Omental fat pad (tissue), 4 donors: ENCODE measurements at places on chromosomes 1 and 21.

GRCh38 chr1:243620096-243620495 is 229.9 kb downstream of the AKT3 start:
- no peak for DNase-seq

DNA sequence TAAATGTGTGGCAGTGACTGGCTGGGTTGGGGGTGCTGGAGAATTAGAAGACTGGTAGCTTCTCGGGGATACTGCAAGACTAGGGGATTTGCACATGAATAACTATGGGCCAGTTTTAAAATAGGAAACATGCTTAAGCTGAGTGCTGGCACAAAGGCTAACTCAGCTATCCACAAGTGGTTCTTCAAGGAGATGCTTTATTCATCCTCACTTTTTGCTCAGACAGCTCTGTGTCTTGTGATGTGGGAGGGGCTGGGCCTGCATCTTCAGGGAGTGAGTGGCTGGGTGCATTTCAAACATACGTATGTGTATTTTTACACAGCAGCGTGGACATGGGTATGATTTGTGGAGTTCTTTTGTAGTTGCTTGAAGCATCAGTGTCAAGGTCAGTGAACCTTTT is 2.3 kb downstream of the COQ8A start:
- no peak for DNase-seq

- DNase-seq = no peak
Measured at GRCh38 chr1:85297855-85298629, 21.6 kb upstream of the BCL10 start.

DNA sequence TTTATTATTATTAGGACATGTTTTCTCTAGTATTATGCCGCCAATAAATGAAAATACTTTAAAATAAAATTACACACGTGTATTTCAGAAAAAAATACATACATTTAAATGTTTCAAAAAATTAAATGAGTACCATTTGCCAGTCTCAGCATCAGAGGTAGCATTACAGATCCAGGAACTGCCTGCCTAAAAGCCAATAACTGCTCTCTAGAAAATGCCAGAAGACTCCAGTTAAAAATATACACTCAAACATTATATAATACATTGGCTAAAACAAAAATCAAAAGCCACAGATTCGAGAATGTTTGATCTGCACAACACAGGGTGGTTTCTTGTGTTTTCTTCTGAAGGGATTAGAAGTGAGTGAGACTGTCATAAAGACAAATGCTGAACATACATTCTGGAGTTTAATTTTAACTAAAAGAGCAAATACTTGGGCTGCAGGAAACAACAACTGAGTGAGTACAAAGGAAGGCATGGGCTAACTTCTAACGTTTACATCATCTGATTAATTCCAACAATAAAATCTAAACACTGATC is 105.5 kb downstream of the RERE start:
- no peak for DNase-seq

DNA sequence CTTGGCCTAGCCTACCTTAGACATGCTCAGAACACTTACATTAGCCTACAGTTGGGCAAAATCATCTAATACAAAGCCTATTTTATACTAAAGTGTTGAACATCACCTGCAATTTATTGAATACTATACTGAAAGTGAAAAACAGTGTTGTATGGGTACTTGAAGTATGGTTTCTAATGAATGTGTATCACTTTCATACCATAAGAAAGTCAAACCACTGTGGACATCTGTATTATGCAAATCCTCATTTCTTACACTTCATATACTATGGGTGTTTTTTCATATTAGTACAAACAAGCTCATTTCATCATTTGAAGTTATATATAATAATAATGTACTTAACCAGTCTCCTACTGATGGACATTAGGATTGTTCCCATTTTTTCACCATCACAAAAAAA is 41.2 kb downstream of the TDRD5 start:
- no peak for DNase-seq

DNA sequence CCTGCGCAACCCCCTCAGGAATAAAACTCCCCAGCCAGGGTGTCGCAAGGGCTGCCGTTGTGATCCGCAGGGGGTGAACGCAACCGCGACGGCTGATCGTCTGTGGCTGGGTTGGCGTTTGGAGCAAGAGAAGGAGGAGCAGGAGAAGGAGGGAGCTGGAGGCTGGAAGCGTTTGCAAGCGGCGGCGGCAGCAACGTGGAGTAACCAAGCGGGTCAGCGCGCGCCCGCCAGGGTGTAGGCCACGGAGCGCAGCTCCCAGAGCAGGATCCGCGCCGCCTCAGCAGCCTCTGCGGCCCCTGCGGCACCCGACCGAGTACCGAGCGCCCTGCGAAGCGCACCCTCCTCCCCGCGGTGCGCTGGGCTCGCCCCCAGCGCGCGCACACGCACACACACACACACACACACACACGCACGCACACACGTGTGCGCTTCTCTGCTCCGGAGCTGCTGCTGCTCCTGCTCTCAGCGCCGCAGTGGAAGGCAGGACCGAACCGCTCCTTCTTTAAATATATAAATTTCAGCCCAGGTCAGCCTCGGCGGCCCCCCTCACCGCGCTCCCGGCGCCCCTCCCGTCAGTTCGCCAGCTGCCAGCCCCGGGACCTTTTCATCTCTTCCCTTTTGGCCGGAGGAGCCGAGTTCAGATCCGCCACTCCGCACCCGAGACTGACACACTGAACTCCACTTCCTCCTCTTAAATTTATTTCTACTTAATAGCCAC is 696 bp downstream of the TGFB2 start:
- no peak for DNase-seq

DNA sequence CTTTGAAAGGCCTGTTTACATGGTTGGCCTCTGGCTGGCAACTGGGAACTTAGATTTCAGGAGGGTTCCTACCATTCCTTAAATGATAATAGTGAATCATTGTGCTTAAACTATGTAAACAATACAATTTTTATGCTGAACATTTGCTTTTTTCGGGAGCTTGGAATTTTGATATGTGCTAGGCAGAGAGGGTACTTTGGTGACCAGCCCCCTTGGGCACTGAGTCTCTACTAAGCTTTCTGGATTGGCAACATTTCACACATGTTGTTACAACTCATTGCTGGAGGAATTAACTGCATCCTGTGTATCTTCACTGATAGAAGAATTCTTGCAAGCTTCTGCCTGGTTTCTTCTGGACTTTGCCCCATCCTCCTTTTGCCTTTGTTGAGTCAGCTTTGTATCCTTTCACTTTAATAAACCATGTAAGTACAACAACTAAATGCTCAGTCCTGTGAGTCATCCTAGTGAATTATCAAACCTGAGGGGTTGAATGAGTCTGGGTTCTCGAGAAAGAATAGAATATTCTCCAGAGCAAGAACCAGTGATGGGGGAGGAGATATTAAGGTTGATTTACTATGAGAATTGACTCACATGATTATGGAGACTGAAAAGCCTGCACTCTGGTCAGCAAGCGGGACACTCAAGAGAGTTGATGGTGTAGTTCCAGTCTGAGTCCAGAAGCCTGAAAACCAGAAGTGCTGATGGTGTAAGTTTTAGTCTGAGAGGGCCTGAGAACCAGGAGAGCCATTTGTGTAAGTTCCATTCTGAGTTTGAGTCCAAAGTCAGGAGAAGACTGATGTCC is 3.1 kb upstream of the SLC16A4 start:
- no peak for DNase-seq

DNA sequence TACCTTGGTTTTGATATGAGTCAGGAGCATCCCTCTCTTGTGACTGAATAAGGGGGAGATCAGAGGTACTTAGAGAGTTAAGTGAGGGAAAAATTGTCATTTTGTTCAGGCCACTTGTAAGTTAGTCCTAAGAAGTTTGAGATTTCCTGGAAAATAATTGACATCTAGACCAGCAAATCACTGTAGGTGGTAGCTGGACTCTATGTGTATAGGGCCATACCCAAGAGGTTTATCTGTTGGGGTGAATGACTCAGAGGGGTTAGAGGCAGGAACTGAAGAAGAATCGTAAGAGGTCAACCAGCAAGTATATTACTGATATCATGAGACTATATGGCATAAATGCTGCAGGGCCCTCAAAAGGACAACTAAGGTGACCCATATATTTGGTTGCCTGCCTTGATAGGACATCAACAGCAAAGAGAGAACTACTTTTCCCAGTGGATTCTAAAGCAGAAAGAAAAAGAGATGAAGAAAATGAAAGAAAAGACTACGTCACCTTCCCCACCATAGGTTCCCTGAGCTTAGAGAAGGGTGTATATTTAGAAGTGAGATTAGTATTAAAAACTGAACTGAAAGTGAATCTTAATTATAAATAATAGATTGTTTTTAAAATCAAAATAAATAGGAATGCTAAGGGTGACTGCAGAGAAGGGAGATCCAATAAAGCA is 8.0 kb upstream of the RNPC3 start:
- DNase-seq = no peak

GRCh38 chr1:67338642-67339041 is 31.0 kb downstream of the IL12RB2 start:
- DNase-seq = no peak

DNA sequence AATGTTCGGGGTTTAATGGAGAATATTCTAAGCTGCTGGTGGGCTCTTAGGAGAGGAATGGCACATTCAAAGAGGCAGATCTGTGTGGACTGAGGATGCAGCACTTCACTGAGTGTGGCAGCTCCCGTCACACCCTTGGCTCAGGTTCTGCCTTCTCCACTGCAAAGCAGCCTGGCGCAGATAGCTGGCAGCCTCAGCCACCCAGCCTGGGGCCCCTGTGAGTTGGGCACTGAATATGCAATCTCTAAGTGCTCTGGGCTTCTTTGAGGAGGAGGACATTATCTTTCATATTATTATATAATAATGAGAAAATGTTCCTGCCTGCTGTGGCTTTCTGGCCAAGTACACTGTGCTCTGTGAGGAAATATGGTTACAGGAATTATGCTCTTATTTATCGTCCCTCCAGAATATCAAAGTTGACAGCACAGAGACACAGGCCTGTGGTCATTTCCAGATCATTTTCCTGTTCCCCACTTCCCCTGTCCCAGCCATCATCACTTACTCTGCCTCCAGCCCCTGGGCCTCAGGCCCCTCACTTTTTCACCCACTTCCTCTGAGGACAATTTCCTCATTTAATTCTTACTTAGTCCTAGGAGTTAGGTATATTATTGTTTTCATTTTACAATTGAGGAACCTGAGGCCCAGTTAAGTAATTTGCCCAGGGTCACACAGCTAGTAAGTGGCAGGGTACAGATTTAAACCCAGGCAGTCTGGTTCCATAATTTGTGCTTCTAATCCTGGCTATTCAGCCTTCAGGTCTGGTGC is 53.6 kb downstream of the MAB21L3 start:
- DNase-seq = no peak

DNA sequence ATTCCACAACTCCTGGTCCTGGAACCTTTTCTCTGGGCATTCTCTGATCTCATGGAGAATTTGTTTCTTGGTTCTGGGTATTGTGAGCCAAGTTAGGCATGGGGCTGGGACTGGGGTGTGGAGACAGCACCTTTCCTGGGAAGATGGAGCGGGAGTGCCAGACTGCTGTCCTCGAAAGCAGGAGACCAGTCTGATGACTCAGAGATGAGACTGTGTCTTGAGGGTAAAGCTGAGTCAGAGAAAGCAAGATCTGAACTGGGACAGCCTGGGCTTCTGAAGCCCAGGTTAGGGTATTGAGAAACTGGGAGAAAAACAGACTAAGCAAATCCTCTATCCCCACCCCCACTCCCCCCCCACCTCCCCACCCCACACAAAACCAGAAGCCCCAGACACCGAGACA is 2.2 kb upstream of the KANK4 start:
- DNase-seq = no peak

DNA sequence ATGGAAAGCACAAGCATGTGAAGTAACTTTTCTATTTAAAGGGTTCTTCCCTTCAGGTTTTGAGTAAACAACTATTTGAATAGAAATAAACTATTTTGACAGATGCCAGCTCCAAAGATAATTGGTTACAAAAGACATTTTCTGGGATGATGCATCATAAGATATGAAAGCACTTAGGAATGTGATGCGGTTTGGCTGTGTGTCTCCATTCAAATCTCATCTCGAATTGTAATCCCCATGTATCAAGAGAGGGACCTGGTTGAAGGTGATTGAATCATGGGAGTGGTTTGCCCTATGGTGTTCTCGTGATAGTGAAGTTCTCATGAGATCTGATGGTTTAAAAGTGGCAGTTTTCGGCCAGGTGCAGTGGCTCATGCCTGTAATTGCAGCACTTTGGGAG is 6.4 kb downstream of the DISP1 start:
- no peak for DNase-seq
